ENCODE measurements at places on chromosomes 2 and 18. TPM values are rescaled to one million over a fixed set of nuclear protein-coding genes. Genes with fewer than 3 reads are reported as not detected.

SNORC gene
- 1.1 TPM for total RNA-seq

KCNK3 gene
- total RNA-seq: 0.70 TPM

DNA sequence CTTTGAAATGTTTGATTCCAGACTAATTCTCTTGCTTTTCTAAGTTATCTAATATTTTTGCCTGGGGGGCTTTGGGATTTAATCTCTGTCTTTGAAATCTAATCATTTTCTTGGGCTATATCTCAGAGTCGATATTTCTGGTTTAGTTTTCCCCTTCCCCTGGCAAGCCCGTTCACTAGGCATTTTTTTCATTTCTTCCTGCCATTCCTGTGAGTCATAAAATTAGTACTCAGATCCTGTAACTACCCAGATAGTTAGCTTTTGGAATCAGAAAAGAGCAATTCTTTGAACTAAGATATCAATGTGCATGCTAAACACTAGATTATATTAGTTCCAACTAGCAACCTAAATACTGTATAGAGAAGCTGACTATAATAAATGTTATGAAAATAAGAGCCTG lies 29.4 kb upstream of the RNF149 start:
- no peak for DNase-seq

DNA sequence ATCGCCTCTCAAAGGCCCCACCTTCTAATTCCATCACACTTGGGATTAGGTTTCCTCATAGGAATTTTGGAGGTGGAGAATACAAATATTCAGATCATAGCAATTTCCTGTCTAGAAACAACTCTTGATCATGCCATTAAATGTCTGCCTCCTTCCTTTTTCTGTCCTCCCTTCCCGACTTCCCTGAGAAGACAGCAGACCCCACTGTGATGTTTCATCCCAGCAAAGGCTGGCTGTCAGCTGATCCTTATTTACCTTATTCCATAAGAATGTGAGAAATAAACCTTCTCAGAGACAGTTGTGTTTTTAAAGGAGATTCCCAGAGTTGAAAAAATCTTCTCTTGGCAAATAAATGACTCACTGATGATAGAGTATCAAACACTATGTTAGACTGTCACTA lies 133.9 kb downstream of the TDRD15 start:
- no peak for DNase-seq

GRCh38 chr2:10525573-10526265 lies 77.6 kb upstream of the ODC1 start:
- peak; percentile 73 for DNase-seq

GRCh38 chr2:100038011-100038410 lies 104.4 kb downstream of the AFF3 start:
- no peak for DNase-seq

- no peak for DNase-seq
Observed at GRCh38 chr2:120831086-120831485, 95.4 kb downstream of the GLI2 start.

DNA sequence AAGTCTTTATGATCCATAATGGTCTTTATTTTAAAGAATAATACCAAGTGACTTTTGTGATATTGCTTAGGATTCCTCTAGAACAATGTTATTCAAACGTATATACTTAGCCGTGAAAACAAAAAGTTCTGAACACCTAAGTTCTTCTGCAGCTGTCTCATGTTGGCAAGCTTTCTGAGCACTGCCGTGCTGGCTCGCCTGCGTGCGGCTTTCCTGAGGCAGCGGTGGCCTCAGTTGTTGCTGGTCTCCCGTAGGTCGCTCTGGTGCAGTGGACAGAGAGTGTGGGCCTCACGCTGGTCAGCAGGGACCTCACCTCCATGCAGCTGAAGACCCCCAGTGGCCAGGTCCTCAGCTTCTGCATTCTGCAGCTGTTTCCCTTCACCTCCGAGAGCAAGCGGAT lies 66.8 kb upstream of the NFATC1 start:
- DNase-seq: no peak

GRCh38 chr2:61670591-61671501 lies 132.7 kb upstream of the XPO1 start:
- DNase-seq: no peak

DNA sequence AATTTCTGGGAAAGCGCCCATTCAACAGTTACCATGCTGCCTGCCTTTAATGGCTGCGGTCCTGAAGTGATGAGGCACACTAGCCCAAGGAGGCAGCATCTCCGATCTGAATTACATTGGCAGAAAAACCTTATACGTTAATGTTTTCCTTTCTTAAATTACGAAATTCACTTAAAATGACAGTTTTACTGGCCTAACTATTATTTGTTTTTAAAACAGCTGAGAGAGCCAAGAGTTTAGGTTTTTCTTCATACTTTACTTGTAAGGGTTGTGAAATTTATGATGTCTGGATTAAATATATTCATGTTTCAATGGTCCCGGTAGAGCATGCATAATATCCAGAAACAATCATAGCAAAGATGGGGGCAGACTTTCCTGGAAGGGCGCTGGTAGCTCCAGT lies 115.2 kb upstream of the REV1 start:
- no peak for DNase-seq

GRCh38 chr18:62963507-62963906 lies 248.2 kb downstream of the PHLPP1 start:
- DNase-seq: no peak

- no peak for DNase-seq
Observed at GRCh38 chr18:58481321-58482180, 147.3 kb downstream of the ALPK2 start.
